ENCODE measurements at places on chromosomes 5 and 9.

- DNase-seq: no peak
Measured at GRCh38 chr9:23768861-23769260, 57.2 kb downstream of the ELAVL2 start.

- no peak for DNase-seq
Measured at GRCh38 chr5:126450346-126450745, 27.1 kb downstream of the GRAMD2B start.

DNA sequence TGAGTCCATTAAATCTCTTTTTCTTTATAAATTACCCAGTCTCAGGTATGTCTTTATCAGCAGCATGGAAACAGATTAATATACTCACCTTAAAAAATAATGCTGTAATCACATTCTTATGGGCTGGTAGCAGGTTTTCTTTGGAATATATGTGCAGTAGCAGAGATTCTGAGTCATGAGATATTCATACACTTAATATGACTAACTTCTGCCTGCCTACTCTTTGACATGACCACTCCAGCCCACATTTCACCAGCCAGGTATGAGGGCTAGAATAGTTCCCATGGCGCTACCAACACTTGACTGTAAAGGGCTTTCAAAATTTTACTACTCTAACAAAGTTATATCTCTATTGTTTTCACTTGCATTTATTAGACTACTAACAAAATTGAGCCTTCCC, 74.1 kb upstream of the GHR start:
- no peak for DNase-seq

DNA sequence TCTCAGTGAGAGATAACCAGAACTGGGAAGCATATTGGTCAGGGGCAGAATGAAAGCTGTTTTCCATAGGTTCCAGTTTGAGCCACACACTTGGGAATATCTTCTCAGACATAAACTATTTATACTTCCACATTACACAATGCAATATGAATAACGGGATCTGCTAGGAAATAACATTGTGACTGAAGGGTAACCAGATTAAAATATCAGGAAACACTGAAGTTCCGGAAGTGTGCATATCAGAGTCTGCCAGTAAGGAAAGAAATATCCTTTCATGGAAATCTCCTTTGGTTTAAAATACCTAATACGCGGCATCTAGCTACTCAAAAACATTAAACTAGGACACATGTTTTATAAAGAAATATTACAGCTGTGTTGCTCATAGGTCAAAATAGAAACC, 56.3 kb downstream of the ST8SIA4 start:
- no peak for DNase-seq

DNA sequence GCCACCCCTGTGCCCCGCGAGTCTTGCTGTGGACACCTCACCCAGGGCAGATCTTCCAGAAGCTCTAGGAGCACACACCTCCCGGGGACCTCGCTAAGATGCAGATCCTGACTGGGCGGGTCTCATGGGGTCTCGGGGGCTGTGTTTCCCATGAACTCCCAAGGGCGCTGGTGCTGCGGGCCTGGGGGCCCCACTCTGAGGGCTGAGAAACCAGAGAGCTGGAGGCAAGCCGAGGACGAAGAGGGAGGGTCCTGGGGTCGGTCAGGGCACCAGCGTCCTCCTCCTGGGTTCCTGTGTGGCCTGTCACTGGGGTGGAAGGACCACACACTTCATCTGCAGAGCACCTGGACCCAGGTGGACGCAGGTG, 30.2 kb downstream of the SLC6A3 start:
- no peak for DNase-seq

GRCh38 chr9:16450578-16450977, 419.9 kb downstream of the BNC2 start:
- DNase-seq: no peak

DNA sequence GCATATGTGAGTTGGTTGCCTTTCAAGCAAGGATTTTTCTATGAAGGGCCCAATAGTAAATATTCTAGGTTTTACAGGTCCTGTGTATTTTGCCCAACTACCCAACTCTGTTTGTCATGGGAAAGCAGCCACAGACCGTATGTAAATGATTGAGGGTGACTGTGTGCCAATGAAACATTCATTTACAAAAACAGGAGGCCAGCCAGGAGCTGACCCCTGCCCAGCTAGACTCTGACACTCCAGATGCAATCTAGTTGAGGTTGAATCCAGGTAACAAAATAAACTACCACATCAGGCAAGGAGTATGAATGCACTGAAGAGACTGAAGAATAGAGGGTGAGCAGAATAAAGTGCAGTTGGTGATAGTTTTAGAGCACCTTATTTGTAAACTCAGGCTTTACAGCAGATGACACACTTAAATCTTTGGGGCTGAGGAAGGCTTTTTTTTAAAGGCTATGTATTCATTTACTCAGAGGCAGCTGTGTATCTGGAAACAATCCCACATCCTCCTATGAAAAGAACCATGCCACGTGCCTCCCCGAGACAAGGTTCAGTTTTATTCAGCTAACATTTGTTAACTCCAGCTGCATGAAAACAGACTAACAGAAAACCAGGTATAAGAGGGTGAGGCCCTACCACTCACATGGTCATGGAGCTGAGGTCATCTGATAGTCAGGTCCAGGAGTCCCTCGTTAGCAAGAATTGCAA, 60.7 kb downstream of the SLC1A1 start:
- DNase-seq: no peak

DNA sequence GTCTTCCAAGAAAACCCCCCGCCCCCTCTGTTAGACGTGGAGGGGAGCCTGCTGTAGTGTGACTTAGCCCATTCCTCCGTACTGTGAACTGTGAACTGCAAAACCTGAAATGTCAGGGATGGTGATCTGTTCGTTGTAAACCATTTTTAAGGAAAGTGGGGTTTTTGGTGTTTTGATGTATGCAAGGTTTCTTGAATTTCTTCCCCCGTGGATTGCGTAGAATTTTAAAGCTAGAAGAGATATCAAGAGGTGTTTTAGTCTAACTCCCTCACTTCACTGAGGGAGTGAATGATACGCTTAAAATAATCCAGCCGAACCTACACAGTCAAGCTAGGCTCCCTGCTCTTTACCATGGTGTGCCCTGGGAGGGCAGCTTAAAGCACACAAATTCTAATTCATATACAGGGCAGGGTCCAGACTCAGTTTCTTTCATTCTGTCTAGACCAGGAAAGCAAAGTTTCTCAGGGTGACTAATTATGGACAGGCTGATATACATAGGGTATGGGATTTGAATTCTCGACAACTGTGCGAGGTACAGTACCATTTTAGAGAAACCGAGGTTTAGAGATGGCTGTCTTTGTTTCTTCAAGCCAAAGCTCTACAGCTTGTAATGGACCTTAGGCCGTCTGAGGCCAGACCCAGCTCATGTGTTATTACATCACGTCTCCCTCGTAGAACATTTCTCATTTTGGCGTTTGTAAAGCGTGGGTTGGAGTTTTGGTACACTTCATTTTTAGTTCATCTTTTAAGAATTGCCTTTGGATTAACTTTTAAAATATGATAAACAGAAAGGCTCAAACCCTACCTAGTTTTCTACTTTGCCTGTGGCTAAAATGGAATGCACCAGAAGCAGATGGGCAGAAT, 2.7 kb downstream of the PTGER4 start:
- no peak for DNase-seq
